ENCODE measurements at places on chromosomes 6 and 20.

GRCh38 chr6:25927178-25927577 is 3.3 kb downstream of the SLC17A2 start:
- no peak for DNase-seq

DNA sequence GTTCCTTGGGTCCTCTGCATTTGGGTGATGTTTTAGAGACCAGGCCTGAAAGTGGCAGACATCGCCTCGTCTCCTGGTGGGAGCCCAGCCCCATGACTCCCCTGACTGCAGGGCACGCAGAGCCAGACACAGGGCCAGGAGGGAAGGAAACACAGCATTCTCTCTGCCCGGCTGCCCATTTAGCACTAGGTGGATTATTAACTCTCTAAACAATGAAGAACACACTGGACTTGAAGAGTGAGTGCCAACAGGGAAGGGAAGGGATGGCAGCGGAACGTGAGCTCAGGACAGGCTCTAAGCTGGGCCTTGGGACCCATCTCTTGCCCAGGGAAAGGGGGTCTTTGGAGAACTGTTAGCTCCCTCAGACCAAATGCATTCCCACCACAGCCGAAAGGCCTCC is 80.4 kb downstream of the TBXT start:
- no peak for DNase-seq

DNA sequence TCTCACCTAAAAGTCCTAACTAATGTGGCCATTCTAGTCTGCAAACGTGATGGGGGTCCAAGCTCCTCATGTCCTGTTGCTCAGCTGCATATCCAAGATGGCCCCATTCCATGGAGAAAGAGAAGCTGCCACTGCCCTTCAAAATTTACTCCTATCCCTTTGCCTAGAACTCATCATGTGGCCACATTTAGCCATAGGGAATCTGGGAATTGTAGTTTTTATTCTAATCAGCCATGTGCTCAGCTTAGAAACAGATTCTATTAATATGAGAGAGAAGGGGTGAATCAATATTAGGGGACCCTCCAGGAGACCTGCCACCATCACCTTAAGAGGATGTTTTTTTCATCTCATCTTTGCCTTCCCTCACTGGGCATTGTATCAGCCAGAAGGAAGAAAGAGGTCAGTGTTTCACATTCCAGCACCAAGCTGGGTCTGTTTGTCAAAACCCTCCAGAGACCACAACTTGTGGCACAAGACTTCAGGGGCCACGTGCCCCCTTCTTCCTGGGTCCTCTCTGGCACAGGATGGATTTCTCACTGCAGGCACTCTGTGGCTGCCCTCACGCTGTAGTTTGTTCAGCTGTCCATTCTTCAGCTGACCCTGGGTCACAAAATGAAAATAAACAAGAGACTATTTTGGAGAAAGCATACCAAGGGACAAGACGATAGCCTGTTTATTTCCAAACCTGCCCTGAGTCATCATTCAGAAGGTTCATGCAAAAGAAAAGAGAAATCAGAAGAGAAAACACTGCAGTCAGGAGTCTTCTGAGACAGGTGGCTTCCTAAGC is 172.0 kb downstream of the EYA2 start:
- no peak for DNase-seq

DNA sequence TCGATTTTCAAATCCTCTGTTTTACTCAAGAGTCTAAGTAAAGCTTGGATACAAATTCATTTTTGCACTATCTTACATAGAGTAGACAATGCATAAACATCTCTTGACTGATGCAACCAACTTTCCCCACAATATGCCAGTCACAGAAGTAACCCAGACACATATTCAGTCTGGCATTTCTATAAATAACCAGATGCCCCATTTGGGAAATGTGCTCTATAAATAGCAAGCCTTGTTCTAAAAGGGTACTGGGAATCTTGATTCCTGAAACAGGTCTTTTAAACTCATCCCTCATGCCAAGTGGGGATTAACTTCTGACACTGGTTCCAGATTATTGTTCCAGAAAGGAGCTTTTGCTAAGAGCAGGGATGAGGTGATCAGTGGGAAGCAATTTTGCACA is 411.7 kb downstream of the EPM2A start:
- no peak for DNase-seq

DNA sequence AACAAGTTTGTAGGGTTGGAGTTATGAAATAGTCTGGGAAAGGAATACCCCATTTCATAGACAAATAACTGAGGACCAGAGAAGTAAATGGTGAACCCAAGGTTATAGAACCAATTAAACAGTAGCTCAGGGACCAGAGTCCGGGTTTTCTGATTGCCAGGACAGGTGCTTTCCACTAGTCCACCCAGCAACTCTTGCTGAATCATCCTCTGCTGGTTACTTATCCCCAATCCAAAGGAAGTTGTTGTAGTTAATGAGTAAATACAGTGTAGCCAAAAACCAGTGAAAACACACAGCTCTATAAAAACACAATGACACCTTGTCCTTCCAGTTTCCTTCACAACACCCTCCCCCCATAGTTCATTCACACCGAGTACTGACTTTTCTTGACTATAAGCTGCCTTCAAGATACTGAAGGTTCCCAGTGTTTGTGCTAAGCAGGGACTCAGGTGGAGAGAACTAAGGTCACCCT is 766 bp upstream of the TINAG start:
- DNase-seq, result no peak

- no peak for DNase-seq
Measured at GRCh38 chr20:39855056-39855455, 834.0 kb downstream of the MAFB start.

DNA sequence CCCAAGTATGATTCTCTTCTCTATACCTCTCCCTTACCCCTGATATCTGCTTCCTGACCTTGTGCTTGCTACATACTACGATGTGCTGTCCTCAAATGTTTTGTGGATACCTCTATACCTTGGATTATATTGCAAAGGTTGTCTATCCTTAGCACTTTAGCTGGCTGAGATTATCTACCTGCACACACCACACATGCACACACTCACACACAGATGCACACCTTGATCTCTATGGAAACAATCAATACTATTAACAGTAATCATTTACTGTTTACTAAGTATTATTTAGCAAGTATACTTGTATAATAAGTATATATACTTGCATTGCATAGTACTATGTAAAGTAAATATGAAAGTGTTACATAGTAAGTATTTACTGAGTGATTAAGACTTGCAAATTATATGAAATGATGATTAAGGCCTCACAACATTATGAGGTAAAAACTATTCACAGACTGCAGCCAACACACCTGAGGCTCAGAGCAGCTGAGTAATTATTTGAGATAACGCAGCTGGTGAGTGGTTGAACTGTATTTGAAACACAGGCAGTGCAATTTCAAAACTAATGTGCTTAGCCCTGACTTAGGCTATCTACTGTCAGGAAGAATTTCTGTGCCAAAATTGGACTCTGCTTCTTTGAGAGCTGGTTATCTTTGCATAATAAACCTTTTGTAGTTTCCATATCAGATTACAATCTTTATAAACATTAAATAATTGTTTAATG is 699.9 kb downstream of the FRK start:
- DNase-seq, result no peak

DNA sequence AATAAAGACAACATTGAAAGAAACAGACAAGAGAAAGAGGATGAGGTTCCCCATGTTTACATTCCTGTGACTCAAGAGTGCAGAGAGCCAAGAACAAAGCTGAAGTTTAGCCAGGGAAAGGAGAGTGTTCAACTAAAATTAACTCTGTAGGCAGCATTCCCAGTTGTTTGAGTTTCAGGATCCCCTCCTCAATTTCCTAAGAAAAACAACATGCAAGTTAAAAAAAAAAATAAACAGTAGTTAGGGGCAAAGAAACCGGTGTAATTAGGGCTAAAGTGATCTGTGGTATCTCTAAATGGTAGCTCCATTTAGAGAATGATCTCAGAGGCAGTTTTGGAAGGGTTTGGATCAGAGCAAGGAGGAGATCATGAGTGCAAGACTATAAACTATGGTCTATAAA is 30.9 kb upstream of the RAB23 start:
- DNase-seq, result no peak

Measured in CD14-positive monocyte (primary cell).